ENCODE measurements at places on chromosomes 1 and 21.

- DNase-seq: no peak
Measured at GRCh38 chr1:53547231-53547790, 88.1 kb downstream of the DMRTB1 start.

- no peak for DNase-seq
Measured at GRCh38 chr1:34127006-34128000, 37.7 kb downstream of the CSMD2 start.

- no peak for DNase-seq
Measured at GRCh38 chr1:220347654-220348175, 75.5 kb upstream of the RAB3GAP2 start.

- no peak for DNase-seq
Measured at GRCh38 chr1:81513796-81514354, 286.9 kb upstream of the ADGRL2 start.

- DNase-seq: no peak
Measured at GRCh38 chr1:247241691-247242090, 14.2 kb upstream of the VN1R5 start.

- no peak for DNase-seq
Measured at GRCh38 chr1:70462611-70463010, 51.5 kb downstream of the CTH start.

- DNase-seq: peak; percentile 96
Measured at GRCh38 chr1:45687754-45688740, at the start of gene TMEM69. TSS of gene TMEM69 (plus strand) at chr1:45688181. CDS start at chr1:45691069, 2,888 bp downstream.

GRCh38 chr1:219733511-219734174 lies 120.7 kb upstream of the ZC3H11B start:
- no peak for DNase-seq

DNA sequence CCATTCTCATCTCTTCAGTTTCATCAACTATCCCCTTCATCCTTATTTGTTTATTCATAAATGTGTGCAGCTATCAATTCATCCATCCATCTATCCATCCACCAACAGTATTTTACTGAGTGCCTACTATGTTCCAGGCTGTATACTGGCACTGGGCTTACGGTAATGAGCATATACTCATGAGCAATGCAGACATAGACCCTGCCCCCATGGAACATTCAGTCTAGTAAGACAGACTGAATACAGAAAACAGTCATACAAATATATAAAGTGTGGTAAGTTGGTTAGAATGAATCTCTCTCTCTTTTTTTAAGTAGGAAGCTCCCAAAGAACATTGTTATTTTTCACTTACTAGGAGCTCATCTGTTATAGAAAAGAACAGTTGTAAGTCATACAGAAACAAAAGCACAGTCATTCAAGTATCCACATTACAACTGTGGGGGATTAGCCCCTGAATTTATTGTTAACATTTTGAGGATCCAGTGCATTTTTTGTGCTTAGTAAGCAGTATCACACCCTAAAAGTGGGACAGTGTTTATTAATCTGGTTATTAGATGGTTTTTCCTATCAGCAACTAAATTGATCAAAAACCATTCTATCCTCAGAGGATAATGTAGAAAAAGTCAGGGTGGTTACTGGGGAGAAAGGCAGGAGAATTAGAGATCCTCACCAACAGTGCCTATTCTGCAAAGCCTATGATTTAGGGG lies 3.6 kb downstream of the SLC16A4 start:
- DNase-seq: no peak

- DNase-seq: peak; percentile 12
Measured at GRCh38 chr1:154895798-154896197, 25.7 kb upstream of the KCNN3 start.

GRCh38 chr1:107194380-107194779 lies 53.5 kb downstream of the NTNG1 start:
- no peak for DNase-seq

- peak; percentile 66 for DNase-seq
Measured at GRCh38 chr1:117128323-117129079, 7.0 kb upstream of the TRIM45 start.

DNA sequence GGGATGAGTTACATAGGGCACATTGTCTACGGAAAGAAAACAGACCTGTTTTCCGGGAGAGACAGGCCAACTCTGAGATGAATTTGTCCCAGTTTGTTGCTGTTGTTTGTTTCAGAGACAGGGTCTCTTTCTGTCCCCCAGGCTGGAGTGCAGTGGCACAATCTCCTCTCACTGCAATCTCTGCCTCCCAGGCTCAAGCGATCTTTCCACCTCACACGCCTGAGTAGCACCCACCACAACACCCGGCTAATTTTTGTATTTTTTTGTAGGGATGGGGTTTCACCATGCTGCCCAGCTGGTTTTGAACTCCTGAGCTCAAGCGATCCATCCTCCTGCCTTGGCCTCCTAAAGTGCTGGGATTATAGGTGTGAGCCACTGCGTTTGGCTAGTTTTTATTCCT lies 125.5 kb upstream of the ERRFI1 start:
- DNase-seq: no peak

- no peak for DNase-seq
Measured at GRCh38 chr1:156924478-156925153, 4.2 kb downstream of the LRRC71 start.

- DNase-seq: no peak
Measured at GRCh38 chr1:248839168-248839555, 1.1 kb downstream of the ZNF672 start.

- peak; percentile 68 for DNase-seq
Measured at GRCh38 chr1:49060766-49061165, 284.1 kb upstream of the BEND5 start.

All from tongue (tissue), 3 donors.